Right ventricle myocardium inferior (tissue), 1 donor: ENCODE measurements at places on chromosomes 3 and 15.

- no peak for DNase-seq
Observed at GRCh38 chr3:198076722-198077308, 116.8 kb downstream of the LMLN start.

- DNase-seq = no peak
Observed at GRCh38 chr3:129313665-129314385, 35.2 kb downstream of the HMCES start.

GRCh38 chr15:100994597-100995446 is 75.7 kb downstream of the LRRK1 start:
- no peak for DNase-seq

- no peak for DNase-seq
Observed at GRCh38 chr15:31024330-31024729, 32.9 kb upstream of the MTMR10 start.

GRCh38 chr3:69890084-69890483 is 109.4 kb upstream of the SAMMSON start:
- no peak for DNase-seq
